ENCODE measurements at places on chromosomes 5 and 9.
A peak's percentile ranks its signal among the peaks of the same experiment; 100 is the strongest.

DNA sequence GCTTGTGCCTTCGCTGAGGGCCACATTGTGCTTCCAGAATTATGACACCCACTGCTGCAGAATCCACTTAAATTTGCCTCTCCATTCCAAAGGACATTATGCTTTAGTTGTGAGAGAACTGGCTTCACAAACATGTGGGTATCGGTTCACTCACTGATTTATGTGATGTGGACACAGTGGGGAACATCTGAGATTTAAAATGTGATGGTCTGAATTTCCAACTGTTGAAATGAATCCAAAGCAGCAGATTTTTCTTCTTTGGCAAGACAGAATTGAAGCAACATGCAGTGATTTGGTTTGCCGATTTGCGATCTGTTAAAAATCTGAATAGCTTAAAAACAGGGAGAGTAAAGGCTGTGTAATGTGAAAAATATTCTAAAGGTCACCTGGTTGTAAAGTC, 20.3 kb downstream of the PCSK5 start:
- no peak overlapping the region for H3K4me3 ChIP-seq
- no peak overlapping the region for H3K27ac ChIP-seq
- H3K4me1 ChIP-seq = peaks cover 7% of the 10 kb centered on the region
- DNase-seq = no peak
- H3K36me3 ChIP-seq = peaks cover 6% of the 10 kb centered on the region
- H3K27me3 ChIP-seq = no peaks in the 10 kb centered on the region

- H3K4me3 ChIP-seq = no peak overlapping the region
- no peak for DNase-seq
- no peaks in the 10 kb centered on the region for H3K36me3 ChIP-seq
- peaks cover 12% of the 10 kb centered on the region for H3K27me3 ChIP-seq
- H3K27ac ChIP-seq = no peak overlapping the region
Measured at GRCh38 chr5:59506285-59506877, 387.1 kb downstream of the PDE4D start.

GRCh38 chr5:171475596-171475995, 56.1 kb downstream of the FGF18 start:
- DNase-seq = no peak
- H3K4me1 ChIP-seq = peaks cover 9% of the 10 kb centered on the region
- no peaks in the 10 kb centered on the region for H3K36me3 ChIP-seq
- no peak overlapping the region for H3K27ac ChIP-seq
- no peak overlapping the region for H3K4me3 ChIP-seq
- H3K27me3 ChIP-seq = peaks cover 12% of the 10 kb centered on the region

- peak overlapping the region; percentile 26 for H3K27ac ChIP-seq
- H3K4me3 ChIP-seq = peak overlapping the region; percentile 37
Measured at GRCh38 chr5:113061846-113062780, 85.5 kb downstream of the DCP2 start.

GRCh38 chr9:132002643-132003318, 76.9 kb downstream of the MED27 start:
- no peak overlapping the region for H3K27ac ChIP-seq
- H3K36me3 ChIP-seq = peaks cover 15% of the 10 kb centered on the region
- no peak for DNase-seq
- no peak overlapping the region for H3K4me3 ChIP-seq

GRCh38 chr5:151808451-151809169, 36.9 kb downstream of the G3BP1 start:
- H3K4me3 ChIP-seq = no peak overlapping the region
- no peak overlapping the region for H3K27ac ChIP-seq
- peaks cover 2% of the 10 kb centered on the region for H3K4me1 ChIP-seq
- H3K27me3 ChIP-seq = no peaks in the 10 kb centered on the region

GRCh38 chr9:124624735-124624992, 117.5 kb upstream of the NR5A1 start:
- peaks cover 15% of the 10 kb centered on the region for H3K27me3 ChIP-seq
- no peak for DNase-seq
- H3K4me3 ChIP-seq = no peak overlapping the region
- no peaks in the 10 kb centered on the region for H3K4me1 ChIP-seq
- no peaks in the 10 kb centered on the region for H3K36me3 ChIP-seq

GRCh38 chr5:168602517-168602916, 23.3 kb upstream of the PANK3 start:
- H3K27me3 ChIP-seq = peaks cover 7% of the 10 kb centered on the region
- no peak overlapping the region for H3K27ac ChIP-seq
- DNase-seq = no peak
- peaks cover 7% of the 10 kb centered on the region for H3K4me1 ChIP-seq

- H3K27ac ChIP-seq = no peak overlapping the region
- H3K27me3 ChIP-seq = no peaks in the 10 kb centered on the region
- no peaks in the 10 kb centered on the region for H3K36me3 ChIP-seq
- DNase-seq = no peak
Measured at GRCh38 chr5:138037271-138037670, 4.4 kb upstream of the FAM13B start.

DNA sequence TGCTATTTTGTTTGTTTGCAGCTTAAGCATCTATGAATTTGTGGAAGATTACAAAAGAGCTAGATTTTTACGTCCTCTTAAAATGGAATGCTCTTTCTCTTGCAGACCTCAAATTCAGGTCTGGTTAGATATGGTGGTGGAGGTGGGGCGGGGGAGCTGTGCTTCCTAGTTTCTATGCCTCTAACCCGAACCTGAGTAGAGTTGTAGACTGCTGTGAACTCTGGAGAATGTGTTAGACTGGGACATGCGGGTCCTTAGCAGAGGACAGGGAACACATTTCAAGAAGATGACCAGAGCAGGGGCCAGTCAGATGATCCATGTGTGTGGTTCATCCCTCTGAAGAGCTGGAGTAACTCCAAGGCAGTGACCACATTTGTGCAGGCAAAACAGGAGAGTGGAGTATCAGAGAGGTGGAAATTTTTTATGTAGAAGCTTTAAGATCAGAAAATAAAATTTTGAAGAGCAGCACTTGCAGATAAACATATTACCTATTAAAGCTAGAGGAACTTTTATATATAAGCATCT, 154.9 kb downstream of the FAM174A start:
- no peak overlapping the region for H3K4me3 ChIP-seq
- H3K4me1 ChIP-seq = no peaks in the 10 kb centered on the region
- no peak for DNase-seq
- H3K27me3 ChIP-seq = no peaks in the 10 kb centered on the region

DNA sequence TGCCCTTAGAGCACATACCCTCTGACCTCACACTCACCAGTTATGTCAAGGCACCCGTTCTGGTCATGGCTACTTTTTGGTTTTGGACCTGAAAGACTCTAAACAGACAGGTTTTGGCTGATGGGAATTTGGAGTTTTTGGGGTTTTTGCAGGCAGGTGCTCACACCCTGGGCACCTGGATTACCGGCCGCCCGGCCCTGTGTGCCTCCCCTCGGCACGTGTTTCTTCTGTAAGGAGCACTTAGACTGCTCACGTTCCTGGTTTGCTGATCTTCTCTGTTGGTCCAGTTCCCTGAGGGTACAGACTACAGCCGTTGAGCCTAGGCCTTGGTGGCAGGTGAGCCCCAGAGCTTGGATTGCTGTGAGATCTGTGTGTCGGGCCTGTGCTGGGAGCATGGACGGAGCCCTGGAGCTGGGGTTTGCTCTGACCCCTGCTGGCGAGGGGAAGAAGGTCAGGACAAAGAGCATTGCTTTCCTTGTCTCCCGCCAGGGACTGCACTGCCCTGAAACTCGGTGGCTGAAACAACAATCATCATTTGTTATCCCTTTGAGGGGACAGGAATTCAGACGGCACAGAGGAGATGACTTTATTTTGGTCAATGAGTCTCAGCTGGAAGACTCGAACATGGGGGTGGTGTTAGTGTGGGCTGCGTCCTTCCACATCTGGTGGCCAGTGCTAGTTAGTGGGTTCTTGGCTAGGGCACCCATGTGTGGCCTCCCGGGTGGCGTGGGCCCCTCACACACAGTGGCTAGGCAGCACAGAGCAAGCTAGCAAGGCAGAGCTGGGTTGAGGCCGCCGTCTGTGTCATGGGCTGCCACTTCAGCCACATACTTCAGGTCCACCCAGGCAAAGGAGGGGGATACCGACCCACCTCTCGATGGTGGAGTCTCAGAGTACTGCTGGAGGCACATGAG, 76.4 kb downstream of the EHMT1 start:
- no peaks in the 10 kb centered on the region for H3K27me3 ChIP-seq
- DNase-seq = no peak
- H3K36me3 ChIP-seq = peaks cover 25% of the 10 kb centered on the region

DNA sequence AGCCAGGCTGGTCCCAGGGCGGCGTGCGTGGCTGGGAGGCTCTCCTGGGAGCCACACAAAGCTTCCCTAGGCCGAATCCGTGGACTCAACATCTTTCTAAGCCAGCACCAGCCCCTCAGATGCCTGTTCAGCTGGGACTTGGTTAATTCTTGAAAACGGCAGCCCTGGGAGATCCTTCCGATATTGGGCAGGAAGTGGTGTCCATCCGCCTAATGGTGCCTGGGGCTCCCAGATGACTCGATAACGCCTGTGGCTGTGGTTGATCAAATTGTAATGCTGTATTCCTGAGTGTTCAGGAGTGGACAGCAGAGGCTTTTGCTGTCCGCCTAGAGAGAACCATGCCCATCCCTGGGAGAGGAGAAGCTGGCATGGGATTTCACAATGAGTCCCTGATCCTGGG, 14.1 kb downstream of the KCNT1 start:
- H3K4me1 ChIP-seq = no peaks in the 10 kb centered on the region
- no peak overlapping the region for H3K27ac ChIP-seq
- H3K27me3 ChIP-seq = peaks cover 16% of the 10 kb centered on the region
- no peaks in the 10 kb centered on the region for H3K36me3 ChIP-seq
- H3K4me3 ChIP-seq = no peak overlapping the region

GRCh38 chr5:96050273-96050880, 88.7 kb upstream of the ELL2 start:
- H3K36me3 ChIP-seq = no peaks in the 10 kb centered on the region
- no peak overlapping the region for H3K4me3 ChIP-seq
- H3K4me1 ChIP-seq = no peaks in the 10 kb centered on the region
- H3K27ac ChIP-seq = no peak overlapping the region
- H3K27me3 ChIP-seq = no peaks in the 10 kb centered on the region
- no peak for DNase-seq

- H3K4me1 ChIP-seq = no peaks in the 10 kb centered on the region
- H3K4me3 ChIP-seq = no peak overlapping the region
- H3K27ac ChIP-seq = no peak overlapping the region
- no peak for DNase-seq
- no peaks in the 10 kb centered on the region for H3K27me3 ChIP-seq
Measured at GRCh38 chr5:110441035-110441434, 285.4 kb downstream of the TMEM232 start.

DNA sequence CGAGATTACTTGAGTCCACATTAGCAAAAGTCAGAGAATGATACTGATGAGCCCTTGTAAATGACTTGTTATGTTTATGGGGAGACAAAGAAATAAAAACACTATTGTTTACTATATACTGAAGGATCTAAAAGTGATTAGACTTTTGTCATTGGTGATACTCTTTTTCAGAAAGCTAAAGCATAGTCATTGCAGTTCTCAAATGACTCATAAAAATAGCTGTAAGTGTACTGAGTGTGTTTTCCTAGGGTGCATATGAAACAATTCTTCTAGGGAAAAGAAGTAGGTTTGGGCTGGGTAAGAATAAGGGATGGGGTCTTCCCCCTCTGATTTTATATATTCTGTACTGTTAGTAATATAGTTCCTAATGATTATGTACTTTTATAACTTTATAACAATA, 32.6 kb downstream of the WDR36 start:
- peaks cover 25% of the 10 kb centered on the region for H3K36me3 ChIP-seq
- DNase-seq = no peak
- no peak overlapping the region for H3K4me3 ChIP-seq
- no peak overlapping the region for H3K27ac ChIP-seq
- no peaks in the 10 kb centered on the region for H3K27me3 ChIP-seq
- H3K4me1 ChIP-seq = no peaks in the 10 kb centered on the region

DNA sequence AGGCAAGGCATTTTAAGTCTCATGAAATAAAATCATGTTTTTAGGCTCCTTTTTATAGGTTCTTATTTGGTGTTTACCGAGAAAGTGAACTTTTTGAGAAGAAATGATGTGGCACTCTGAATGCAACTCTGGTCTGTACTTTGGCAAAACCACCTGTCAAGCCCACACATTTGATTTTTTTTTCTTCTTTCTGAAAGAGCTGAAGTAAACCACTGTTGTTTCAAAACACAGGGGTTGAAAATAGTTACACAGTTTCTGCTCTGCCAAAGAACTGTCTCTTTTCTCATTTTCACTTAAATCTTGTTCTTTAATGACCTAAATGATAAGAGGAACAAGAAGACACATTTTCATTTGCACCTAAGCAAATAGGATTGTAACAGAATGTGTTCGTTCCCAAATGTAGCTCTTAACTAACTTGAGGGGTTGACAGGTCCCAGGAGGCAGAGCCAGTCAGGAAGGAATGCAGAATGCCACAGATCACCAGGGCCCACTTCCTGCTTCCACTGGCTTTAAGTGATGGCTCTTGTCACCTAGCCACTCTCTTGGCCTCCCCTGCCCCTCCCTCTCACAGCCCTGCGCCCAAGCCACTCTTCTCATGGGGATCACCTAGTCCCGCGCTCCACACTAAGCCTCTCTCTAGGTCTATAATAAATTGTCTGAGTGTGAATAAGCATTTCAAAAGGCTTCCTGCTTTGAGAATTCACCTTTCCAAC, 47.3 kb downstream of the MED27 start:
- H3K27ac ChIP-seq = no peak overlapping the region
- H3K4me3 ChIP-seq = no peak overlapping the region
- H3K36me3 ChIP-seq = no peaks in the 10 kb centered on the region
- H3K27me3 ChIP-seq = no peaks in the 10 kb centered on the region

GRCh38 chr5:107289030-107289714, 381.6 kb downstream of the EFNA5 start:
- no peak overlapping the region for H3K27ac ChIP-seq
- H3K27me3 ChIP-seq = peaks cover 5% of the 10 kb centered on the region
- no peaks in the 10 kb centered on the region for H3K36me3 ChIP-seq
- no peaks in the 10 kb centered on the region for H3K4me1 ChIP-seq
- H3K4me3 ChIP-seq = no peak overlapping the region

DNA sequence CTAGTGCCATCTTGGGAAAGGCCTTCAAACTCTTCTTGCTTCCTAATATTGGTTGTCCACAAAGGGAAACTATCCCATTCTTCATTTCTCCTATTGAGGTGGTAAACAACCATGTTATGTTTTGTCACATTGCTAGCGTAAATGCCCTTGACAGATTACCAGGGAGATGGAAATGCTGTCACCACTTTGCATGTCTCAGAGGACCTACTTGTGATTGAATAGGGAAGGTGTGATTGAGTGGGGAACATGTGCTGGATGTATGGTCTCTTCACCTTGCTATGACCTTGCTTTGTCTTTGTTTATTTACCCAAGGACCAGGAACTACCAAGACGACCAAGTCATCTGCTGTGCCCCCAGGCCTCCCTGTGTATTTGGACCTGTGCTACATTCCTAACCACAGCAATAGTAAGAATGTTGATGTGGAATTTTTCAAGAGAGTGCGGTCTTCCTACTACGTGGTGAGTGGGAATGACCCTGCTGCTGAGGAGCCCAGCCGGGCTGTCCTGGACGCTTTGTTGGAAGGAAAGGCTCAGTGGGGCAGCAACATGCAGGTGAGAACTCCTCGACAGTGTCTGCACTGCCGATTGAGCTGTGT, 96.1 kb downstream of the MAP1B start:
- no peak overlapping the region for H3K4me3 ChIP-seq
- H3K36me3 ChIP-seq = peaks cover 3% of the 10 kb centered on the region
- peaks cover 2% of the 10 kb centered on the region for H3K27me3 ChIP-seq
- H3K27ac ChIP-seq = no peak overlapping the region

All from activated naive CD8-positive, alpha-beta T cell treated with anti-CD3 and anti-CD28 coated beads, Interleukin-2, amount 10 ng/mL, durations not matched to agents 7 days and 5 days (primary cell).